RPMI7951 (cell line): ENCODE measurements at places on chromosomes 11 and 22.

DNA sequence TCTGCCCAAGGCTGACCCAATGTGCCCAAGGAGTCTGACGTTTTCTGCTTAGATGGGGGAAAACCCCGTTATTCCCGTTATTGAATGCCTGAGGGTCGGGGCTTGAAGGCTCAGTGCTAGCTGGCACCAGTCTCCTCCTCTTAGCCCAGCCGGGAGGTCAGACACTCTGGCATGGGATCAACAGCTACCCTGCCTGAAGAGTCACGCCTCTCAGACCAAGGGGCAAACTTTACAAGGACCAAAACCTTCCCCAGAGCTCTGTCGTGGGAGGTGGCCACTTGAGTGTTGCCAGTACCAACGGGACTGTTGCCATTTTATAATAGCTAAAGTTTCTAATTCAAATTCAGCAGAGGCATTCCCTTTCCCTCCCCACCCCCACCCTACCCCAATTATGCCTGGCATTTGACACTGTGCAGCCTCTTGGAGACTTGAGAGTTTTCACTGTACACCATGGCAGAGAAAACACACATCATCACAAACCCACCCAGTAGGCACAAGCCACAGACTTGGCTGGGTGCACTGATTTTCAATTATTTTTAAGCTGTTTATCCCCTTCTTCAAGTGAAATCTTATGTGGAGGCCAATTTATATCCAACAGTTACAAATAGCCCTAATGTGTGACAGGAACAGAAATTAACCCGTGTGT, 137.5 kb upstream of the SYT13 start:
- no peak for DNase-seq

DNA sequence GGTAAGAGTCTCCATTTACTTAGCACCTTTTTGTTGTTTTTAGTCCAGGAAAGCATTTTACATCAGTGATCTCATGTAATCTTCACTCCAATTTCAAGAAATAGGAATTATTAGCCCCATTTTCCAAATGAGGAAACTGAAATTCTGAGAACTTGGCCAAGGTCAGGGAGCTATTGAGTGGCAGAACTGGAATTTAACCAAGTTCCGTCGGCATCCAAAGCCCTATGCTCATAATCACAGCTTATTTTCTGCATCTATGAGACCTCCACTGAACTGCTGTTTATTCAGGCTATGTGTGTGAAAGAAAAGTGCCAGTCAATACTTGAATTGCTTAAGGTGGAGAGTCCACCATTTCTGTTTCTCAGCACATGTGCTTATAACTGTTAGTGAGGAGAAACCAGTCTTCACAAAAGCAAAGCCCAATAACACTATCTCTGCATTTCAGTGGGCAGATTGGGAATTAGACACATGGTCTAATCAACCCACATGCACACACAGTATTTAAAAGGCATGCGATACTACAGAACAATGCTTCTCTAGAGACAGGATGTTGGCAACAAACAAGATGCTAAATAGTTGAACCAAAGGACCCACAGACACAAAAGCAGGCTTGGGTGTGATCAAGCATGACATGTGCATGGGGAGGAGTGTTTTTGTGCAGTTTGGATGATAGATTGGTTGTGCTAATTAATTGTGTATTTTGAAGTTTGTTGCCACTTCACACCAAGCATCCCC, 780.6 kb downstream of the OPCML start:
- DNase-seq = no peak

GRCh38 chr22:25419247-25420113, 145.0 kb upstream of the GRK3 start:
- DNase-seq = no peak

GRCh38 chr22:27358096-27358870, 443.3 kb downstream of the MN1 start:
- no peak for DNase-seq

- DNase-seq = no peak
These were observed 84.4 kb downstream of the MYO7A start for GRCh38 chr11:77212314-77213007.

DNA sequence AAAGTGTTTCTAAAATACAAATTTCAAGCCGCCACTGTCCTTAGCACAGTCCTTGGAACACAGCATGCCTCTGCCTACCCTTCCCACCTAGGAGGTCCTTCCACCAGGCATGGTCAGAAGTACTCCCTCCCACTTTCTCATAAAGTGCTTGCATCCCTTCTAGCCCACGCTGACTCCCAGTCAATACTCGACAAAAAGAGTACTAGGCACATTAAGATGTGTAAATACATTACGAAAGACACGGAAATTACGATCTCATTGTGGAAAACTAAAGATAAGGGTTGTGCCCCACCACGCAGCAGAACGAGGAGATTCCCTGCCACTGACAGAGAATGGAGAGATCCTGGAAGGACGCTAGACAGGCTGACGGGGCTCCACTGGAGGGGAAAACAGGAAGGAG, 13.5 kb downstream of the CHKA start:
- DNase-seq = no peak

- DNase-seq = peak; percentile 66
These were observed 70.4 kb downstream of the IGLL1 start for GRCh38 chr22:23509571-23510302.
